ENCODE measurements at places on chromosomes 4 and X.

DNA sequence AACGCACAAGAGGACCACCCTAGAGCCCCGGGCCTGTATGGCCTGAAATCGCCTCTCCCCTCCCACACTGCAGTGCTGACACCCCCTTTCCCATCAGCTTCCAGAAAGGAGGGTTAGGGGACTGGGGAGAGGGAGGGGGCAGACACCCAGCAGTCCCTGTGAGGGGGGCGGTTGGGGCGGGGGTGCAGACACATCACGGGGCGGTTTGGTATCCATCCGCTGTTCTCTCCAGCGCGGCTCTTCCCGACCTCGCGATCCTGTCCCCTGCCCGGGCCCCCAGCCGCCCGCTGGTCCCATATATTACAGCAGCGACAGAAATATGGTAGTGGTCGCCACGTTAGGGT lies 404 bp upstream of the GPRASP2 start:
- no peak for DNase-seq

DNA sequence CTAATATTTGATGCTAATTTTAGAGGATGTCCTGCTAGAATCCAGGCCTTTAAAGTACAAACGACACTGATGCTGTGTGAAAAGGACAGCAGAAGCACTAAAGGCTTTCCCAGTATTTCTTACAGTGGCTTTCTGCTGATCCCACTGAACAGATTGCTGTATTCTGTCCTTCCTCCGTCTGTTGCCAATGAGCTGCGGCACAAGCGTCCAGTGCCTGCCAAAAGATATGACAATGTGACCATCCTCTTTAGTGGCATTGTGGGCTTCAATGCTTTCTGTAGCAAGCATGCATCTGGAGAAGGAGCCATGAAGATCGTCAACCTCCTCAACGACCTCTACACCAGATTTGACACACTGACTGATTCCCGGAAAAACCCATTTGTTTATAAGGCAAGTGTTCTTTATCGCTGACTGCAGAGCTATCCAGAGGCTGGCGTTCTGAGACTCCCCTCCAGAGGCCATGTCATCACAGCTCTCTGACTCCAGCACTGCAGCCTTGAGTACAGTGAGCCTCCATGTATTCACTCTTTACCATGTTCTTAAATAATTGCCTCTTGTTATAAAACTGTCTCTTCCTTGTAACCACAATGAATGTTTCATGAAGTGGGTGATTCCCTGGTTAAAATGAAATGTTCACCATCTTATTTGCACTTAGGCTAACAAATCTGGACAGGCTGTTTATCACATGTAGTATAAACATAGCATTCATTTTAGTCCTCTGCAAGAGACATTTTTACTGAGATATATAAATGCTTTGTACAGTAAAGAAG lies 43.6 kb downstream of the GUCY1B1 start:
- DNase-seq, result no peak

- no peak for DNase-seq
Measured at GRCh38 chr4:5034206-5034605, 14.9 kb upstream of the CYTL1 start.

DNA sequence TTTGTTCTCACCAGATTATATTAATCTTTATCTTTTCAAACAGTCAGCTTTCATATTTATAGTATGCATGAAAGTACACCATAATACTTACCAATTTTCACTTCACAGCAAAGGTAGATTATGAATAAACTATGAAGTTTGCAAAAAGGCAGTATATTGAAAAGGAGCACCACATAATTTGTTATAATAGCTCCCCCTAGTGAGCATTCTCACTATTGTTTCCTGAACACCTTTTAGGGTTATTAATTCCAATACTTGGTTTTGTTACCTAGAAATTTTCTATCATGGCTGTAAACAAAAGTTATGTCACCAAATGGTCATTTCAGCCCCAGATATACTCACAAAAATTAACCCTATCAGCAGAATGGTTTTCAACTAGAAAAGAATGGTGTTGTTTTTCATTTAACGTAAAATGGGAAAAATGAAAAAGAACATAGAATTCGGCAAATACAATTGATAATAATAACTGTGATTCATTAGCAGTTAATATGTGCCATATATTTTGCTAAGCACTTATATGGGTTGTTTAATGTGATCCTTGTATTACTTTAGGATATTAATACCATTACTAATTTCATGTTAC lies 30.2 kb upstream of the NKX6-1 start:
- no peak for DNase-seq

DNA sequence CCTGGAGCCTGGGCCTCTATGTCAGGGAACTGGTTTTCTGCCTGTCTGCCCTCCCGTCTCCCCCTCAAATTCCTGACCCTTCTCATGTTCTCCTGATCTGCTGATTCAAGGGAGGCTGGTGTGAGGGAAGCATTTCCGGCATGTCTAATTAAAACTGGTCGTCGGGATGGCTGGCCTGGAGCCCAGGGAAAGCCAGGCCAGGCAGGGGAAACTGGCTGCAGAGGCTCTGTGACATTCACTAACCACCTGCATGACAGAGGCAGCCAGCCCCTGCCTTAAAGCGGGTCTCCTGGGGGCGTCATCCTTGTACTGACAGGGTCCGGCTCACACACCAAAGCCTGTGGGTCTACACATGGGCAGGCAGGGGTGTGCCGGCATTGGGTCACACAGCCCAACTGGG lies 35.2 kb downstream of the ABLIM2 start:
- DNase-seq, result no peak

DNA sequence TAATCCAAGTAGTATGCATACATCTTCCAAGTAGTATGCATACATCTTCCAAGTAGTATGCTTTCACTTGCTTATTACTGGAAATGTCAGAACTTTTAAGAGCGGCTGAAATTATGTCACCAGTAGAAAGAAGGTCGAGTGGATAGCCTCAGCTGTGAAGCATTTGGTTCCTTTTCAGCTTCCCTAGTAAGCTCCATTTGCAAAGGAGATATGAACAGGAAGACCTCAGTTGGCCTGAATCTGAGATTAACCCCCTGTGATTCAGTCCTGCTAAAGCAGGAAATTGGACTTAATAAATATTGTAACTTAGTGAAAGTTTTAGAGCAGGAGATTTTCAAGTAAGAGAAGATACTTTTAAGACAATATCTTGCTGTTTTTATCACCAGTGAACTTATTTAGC lies 48.1 kb downstream of the PCDH7 start:
- DNase-seq, result no peak

GRCh38 chrX:117610806-117611205 lies 505.8 kb downstream of the KLHL13 start:
- no peak for DNase-seq

DNA sequence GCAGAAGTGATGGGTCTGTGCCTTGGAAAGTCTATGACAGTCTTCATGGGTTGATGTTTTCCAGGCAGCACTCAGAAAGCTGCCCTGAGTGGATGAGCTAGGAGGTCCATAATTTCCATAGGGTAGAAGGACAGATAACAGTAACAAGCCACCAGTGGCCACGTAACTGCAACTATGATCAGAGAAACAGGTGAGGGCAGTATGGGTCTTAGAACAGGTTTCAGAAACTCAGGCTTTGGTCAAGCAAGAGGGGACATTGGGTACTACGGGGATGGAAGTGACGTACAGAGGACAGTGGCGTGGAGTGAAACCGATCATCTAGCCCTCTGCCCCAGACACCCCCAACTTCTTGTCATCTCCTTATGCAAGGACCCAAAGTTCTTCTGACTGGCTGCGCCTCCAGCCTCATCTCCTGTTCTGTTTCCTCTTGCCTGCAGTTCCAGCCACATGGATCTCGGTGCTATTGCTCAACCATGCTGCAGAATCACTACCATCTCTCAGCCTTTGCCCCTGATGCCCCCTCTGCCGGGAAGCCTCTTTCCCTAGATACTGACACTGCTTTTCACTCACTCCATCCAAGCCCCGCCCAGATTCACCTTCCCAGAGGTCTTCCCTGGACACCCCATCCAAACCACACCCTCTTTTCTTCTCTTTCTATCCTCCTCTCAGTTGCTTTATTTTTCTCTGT lies 123.4 kb downstream of the MFAP3L start:
- no peak for DNase-seq

DNA sequence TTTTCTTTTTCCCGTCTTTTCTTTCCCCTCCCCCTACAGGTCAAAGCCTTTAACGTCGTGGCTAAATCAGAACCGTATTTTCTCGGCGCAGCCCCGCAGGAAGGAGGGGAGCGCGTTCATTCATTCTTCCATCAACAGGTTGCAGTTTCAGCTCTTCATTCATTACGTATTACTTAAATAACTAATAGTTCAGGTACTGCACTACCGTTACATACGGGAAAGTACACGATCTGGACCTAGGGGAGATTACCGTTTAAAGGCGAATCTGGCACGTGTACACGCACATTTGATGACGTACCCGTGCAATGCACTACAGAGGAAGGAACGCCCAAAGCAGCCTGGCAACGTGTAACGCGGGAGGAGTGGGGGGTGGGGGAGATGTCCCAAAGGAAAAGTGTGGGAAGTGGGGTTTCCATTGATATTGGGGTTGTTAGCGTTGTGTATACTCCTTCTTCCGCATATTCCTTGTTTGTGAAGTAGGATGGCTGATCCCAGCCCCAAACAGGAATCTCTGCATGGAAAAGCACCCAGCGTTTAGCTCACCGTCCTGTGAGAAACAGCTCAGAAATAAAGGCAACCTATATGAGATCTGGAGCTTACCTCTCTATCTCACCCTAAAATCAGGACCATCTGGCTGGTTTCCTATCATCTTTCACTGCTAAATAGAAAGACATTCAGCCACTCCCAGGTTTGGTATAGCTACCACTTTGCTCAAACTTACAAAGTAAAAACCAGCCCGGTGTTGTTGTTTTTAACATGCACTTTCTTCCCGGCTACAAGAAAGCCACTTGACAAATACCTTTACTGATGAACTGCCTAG lies 585 bp upstream of the SEC24D start:
- DNase-seq, result no peak

DNA sequence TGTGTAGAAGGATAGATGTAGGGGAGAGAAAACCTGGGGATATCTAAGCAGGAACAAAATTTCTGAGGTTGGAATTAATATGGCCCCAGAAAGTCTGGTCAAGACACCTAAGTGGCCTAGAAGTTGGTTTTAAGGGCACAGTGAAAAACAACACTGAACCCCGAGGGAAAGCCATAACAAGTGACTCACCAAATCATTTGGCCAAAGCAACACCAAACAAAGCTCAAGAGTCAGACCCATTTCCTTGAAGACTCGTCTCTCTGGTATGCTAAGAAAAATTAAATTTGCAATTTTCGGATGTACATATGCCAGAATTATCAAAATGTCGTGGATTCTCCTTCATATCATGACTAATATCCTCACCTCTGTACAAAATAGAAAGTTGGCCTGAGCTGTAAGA lies 162.9 kb downstream of the SMIM20 start:
- DNase-seq, result no peak

DNA sequence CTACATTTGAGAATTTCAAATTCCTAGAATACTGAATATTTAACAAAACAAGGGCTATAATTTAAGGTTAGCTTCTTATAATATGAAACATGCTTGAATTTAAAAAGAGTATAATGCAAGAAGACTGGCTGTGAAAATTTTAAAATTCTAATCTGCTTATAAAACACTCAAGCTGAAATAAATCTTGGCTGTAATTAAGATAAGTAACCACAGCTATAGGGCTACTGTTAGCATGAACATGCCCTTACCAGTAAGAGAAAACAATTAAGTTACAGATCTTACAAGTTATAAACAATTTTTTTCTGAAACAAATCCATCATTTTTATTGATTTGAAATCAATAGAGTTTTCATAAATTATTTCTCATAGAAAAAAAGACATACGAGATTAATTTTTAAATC lies 148.2 kb downstream of the INPP4B start:
- no peak for DNase-seq

GRCh38 chr4:3029464-3029863 lies 44.9 kb downstream of the HTT-AS start:
- DNase-seq, result no peak

- DNase-seq, result no peak
Measured at GRCh38 chr4:155705664-155706063, 39.0 kb downstream of the GUCY1A1 start.

- no peak for DNase-seq
Measured at GRCh38 chrX:18291006-18291545, 63.4 kb downstream of the SCML2 start.

GRCh38 chr4:1049591-1049905 lies 38.1 kb downstream of the FGFRL1 start:
- no peak for DNase-seq

- DNase-seq, result no peak
Measured at GRCh38 chr4:2046031-2046961, 12.8 kb upstream of the NAT8L start.

- no peak for DNase-seq
Measured at GRCh38 chr4:22363036-22363435, 152.8 kb downstream of the ADGRA3 start.

- DNase-seq, result no peak
Measured at GRCh38 chrX:50469206-50469605, 1.4 kb downstream of the DGKK start.

GRCh38 chr4:141036786-141037185 lies 96.5 kb downstream of the RNF150 start:
- DNase-seq, result no peak

DNA sequence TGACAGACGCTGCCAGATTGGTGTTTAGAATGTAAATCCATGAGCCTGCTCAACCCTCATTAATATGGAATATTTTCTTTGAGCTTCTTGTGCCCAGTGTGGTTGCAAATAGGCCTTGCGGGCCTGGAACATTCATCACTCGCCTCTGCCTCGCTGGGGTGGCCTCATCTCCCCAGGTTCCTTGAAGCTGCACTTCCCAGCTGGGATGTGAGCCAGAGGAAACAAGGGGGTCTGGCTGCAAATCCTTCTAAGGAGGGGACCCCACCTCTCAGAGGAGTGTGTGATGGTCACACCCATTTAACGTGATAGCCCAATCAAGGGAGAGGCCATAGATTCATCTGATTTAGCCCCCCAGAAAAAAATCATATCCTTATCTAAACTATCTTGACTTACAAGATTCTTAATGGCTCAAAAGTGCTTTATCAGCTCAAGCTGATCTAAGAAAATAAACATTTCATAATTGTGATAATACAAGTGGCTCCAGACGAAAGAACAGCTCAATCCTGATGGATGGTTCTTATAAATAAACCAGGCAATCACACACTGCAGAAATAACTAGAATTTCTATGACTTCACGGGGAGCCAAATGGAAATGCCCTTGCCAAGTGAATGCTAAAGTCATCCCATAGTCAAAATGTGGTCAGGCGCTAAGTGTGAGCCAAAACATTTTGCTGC lies 189.9 kb downstream of the PTTG2 start:
- no peak for DNase-seq

GRCh38 chr4:165505958-165506837 lies 127.4 kb downstream of the CPE start:
- DNase-seq, result no peak
